ENCODE measurements at places on chromosomes 13 and 19.
A peak's percentile ranks its signal among the peaks of the same experiment; 100 is the strongest.

- no peak overlapping the region for H3K4me3 ChIP-seq
- H3K4me1 ChIP-seq = no peaks in the 10 kb centered on the region
- H3K36me3 ChIP-seq = no peaks in the 10 kb centered on the region
- peaks cover 8% of the 10 kb centered on the region for H3K27me3 ChIP-seq
- DNase-seq = no peak
Observed at GRCh38 chr13:110993788-110994187, 78.9 kb upstream of the ANKRD10 start.

GRCh38 chr19:34226036-34226435 lies 28.3 kb upstream of the GARRE1 start:
- no peaks in the 10 kb centered on the region for H3K4me1 ChIP-seq
- H3K36me3 ChIP-seq = peaks cover 85% of the 10 kb centered on the region
- no peak overlapping the region for H3K4me3 ChIP-seq
- H3K27ac ChIP-seq = no peak overlapping the region
- no peaks in the 10 kb centered on the region for H3K27me3 ChIP-seq

- H3K4me3 ChIP-seq = no peak overlapping the region
- peaks cover 28% of the 10 kb centered on the region for H3K36me3 ChIP-seq
- DNase-seq = peak; percentile 74
- peaks cover 15% of the 10 kb centered on the region for H3K4me1 ChIP-seq
Observed at GRCh38 chr19:2729943-2730818, 9.0 kb upstream of the DIRAS1 start.

DNA sequence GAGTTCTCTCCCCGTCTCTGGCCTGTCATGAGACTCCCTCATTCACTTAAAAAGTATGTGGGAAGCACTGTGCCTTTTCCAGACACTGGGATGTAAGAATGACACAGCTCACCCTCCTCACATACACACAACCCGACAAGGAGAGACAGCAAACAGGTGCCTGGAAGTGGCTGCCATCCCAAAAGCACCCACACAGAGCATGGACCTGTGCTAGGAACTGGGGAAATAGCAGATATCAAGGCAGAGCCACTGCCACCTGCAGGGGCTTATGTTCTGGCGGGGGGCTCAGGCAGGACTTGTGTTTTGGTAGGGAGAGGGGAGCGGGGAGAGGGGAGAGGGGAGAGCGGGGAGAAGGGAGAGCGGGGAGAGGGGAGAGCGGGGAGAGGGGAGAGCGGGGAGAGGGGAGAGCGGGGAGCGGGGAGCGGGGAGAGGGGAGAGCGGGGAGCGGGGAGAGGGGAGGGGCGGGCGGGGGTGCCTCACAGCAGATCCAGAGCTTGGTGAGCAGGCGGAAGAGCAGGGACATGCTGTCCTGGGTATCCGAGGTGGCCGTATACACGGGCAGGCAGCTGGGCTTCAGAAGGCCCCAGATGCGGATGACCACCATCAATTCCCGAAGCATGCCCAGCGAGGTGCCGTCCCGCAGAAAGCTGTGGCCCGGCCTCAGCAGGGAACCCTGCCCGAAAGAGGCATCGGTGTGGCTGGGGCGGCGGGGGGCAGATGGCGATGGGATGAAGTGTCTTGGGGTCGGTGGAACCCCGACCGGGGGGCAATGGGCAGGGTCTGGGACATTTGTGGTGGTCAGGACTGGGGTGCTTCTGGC lies 12.2 kb downstream of the CFD start:
- peak overlapping the region; percentile 59 for H3K27ac ChIP-seq
- no peaks in the 10 kb centered on the region for H3K27me3 ChIP-seq
- DNase-seq = no peak
- peaks cover 69% of the 10 kb centered on the region for H3K36me3 ChIP-seq
- H3K4me3 ChIP-seq = no peak overlapping the region

DNA sequence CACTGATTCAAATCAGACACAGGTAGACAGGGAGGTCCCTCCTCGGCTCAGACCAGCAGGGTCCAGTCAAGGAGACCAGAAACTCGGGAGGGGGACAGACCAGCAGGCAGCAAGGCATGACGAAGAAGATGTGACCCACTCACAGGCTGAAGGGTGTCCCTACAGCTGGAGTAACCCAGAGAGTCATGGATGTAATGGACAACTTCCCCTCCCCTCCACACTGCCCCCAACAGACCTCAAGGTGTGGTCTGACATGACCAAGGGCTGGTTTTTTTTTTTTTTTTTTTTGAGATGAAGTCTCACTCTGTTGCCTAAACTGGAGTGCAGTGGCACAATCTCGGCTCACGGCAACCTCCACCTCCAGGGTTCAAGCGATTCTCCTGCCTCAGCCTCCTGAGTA lies 34.1 kb downstream of the PBX4 start:
- no peak overlapping the region for H3K27ac ChIP-seq
- no peak overlapping the region for H3K4me3 ChIP-seq
- H3K4me1 ChIP-seq = no peaks in the 10 kb centered on the region
- no peaks in the 10 kb centered on the region for H3K27me3 ChIP-seq
- H3K36me3 ChIP-seq = no peaks in the 10 kb centered on the region

- H3K27ac ChIP-seq = peak overlapping the region; percentile 65
- DNase-seq = no peak
- H3K4me3 ChIP-seq = peak overlapping the region; percentile 75
- H3K27me3 ChIP-seq = no peaks in the 10 kb centered on the region
Observed at GRCh38 chr13:52405369-52405766, 604 bp downstream of the THSD1 start.

Data from suprapubic skin (tissue), 4 donors.